ENCODE measurements at places on chromosomes 12 and 14.
A peak's percentile ranks its signal among the peaks of the same experiment; 100 is the strongest.

DNA sequence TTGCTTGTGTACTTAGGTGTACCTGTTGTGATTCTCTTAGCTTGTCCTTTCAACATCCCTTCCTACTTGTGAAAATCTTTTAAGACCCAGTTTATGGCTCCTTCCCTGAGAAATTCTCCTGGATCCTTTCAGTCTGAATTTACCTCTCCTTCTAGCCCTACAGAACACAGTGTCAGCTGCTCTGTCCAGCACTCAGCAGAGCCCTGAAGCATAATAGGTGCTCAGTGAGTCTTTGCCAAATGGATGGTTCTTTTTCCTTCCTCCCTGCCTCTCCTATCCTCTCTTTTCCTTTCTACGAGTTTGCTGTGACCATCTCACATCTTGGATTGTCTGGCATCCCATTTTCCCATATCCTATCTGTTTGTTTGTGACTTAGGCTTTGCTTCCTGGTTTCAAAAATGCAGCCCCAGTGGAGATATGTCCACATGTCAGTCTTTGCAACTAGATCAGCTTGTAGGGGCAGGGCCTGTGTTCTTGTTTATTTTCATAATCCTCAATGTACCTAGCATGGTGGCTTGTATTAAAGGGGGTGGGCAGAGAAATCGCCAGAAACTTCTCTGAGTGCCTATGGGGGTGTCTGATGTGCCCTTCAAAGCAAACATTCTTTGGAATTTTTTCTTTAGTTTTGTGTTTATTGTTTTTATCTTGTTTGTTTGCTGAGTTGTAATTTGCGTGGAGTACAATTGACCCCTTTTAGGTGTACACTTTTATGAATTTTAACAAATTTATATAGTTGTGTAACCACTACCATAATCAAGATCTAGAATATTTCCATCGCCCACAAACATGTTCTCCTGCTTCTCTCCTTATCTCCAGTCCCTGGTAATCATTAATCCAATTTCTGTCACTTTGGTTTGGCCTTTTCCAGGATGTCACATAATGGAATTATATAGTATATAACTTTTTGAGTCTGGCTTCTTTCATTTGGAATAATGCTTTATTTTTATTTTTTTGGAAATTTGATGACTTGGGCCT, 62.8 kb downstream of the SMOC1 start:
- DNase-seq = no peak

DNA sequence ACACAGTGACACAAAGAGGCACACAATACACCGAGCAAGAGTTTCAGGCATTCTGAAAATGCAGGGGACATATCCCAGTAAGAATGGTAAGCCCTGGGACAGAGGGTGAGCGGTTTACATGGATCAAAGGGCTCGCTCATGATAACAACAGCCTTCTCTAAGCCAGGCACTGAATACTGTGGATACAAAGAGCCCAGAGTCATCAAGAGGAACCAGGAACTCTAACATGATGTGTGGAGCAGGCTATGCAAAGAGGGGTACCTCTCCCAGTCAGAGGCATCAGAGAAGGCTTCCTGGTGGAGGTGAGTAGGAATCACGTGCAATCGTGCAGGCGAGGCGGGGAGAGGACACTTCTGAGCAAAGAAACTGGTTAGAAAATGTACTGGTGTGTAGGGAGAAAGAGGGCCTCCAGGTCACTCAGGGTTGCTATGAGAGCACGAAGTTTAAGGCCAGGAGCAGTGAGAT, 76.9 kb upstream of the EEA1 start:
- DNase-seq = no peak

- no peak for DNase-seq
Observed at GRCh38 chr12:32706335-32707024, 27.4 kb downstream of the DNM1L start.

- no peak for DNase-seq
Observed at GRCh38 chr12:18320036-18320617, 58.8 kb downstream of the PIK3C2G start.

DNA sequence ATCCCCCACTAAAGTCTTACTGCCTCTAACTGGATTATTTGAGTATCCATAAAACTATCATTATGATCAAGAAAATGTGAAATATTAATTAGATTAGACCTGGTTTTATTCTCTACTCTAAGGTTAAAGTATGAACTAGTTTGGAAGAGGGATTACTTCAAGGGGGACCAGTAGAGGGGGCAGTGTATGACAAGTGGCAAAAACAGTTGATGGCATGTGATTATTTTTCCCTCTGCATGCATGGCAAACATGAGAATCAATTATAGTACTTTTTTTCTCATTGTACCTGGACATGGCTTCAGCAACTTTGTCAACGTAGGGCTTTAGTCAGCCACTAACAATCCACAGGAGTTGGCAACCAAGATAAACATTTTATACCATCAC, 145.0 kb upstream of the SLC38A2 start:
- DNase-seq = no peak

GRCh38 chr12:71441836-71442566, 2.4 kb downstream of the LGR5 start:
- DNase-seq = no peak

GRCh38 chr12:4265280-4265679, 8.3 kb upstream of the CCND2 start:
- no peak for DNase-seq

DNA sequence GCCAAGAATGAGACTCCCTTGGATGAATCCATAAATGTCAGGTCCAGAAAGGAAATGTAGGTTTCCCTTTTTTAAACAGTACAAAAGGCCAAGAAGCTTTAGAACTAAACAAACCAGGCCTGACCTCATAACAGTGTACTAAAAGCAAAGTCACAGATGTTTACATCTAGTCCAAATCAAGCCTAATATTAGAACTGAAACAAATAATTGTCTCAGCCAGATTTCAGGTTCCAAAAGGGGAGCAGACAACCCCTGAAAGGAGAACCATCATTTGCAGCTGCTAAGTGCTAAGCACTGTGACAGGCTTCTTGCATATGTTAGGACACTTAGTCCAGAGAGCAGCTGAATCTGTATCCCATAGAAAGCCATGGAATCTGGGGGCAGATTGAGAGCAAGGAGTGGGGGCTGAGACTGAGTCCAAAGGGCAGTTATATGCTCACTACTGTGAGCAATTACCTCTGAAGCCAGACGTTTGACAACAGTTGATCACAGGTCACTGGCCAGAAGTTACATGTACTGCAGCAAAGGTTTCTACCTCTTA, 90.1 kb downstream of the STXBP6 start:
- DNase-seq = no peak

DNA sequence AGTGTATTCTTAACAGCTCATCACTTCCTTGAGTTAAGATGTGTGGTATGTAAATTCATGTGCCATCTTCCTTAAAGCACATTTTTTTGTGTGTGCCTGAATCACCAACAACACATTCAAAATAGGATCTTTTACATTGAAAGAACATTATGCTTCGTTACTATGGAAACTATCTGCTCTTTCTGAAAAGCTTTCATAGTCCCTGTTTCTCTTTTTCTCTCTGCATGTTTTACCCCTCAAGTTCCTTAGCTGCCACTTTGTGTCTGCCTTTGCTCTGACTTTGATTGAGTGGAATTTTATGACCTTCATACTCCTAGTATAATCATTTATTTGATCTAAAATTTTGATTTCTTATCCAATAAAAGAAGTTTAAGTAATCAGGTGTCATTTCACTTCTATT, 880.3 kb upstream of the FOXG1 start:
- DNase-seq = no peak

GRCh38 chr12:89951050-89951693, 242.5 kb upstream of the ATP2B1 start:
- DNase-seq = no peak

- DNase-seq = no peak
Observed at GRCh38 chr14:73958591-73958990, 8.5 kb downstream of the COQ6 start.

GRCh38 chr14:68598621-68599447, 194.0 kb downstream of the ZFP36L1 start:
- DNase-seq = no peak

- no peak for DNase-seq
Observed at GRCh38 chr12:11969437-11970154, 101.1 kb upstream of the BCL2L14 start.

DNA sequence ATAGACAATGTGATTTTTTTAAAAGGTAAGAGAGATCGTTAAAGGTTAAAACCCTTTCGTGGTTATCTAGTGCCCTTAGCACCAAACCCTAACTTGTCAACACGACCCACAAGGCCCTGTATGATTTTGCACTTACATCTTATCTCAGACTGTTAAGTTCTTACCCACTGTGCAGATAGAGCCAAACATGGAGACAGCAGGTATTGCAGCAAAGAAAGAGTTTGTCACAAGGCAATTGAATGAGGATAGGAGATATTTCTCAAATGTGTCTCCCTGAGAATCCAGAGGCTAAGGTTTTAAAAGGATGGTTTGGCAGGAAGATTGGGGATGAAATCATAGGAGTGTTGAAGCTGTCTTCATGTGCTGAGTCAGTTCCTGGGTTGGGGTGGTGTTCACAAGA, 313.4 kb downstream of the AEBP2 start:
- DNase-seq = no peak

- DNase-seq = no peak
Observed at GRCh38 chr12:131575371-131575770, 135.5 kb upstream of the SFSWAP start.

DNA sequence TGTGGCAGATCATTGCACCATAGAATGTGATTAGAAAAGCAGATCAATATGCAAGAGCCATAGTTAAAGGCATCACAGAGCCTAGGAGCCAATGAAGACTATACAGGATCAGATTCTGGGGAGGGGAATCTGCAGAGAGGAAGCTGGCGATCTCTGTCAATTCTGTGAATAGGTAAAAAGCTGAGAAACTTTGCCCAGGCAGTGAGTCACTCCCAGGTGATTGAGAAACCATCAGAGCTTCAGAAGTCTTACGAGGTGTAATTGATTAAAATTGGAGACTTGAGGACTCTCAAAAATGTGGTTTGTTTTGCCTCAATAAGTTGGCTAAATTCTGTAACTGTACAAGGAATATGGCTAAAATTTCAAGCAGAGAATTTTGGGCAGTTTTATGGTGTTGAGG, 41.7 kb upstream of the TSPAN11 start:
- DNase-seq = no peak

GRCh38 chr14:100893228-100893601, 10.3 kb downstream of the RTL1 start:
- no peak for DNase-seq

DNA sequence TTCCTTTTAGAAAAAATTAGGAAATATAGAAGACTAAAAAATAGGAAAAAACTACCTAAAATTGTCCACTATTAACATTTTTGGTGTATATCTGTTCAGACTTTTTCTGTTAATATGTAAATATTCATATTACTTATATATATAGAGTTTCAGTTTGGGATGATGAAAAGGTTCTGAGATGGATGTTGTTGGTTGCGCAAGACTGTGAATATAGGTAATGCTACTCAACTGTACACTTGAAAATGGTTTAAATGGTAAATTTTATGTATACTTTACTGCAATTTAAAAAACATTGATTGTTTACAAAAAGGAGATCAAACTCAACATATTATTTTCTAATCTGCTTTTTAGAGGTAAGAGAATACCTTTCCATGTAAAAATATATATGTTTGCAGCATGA, 200.9 kb downstream of the RAD51B start:
- DNase-seq = no peak

DNA sequence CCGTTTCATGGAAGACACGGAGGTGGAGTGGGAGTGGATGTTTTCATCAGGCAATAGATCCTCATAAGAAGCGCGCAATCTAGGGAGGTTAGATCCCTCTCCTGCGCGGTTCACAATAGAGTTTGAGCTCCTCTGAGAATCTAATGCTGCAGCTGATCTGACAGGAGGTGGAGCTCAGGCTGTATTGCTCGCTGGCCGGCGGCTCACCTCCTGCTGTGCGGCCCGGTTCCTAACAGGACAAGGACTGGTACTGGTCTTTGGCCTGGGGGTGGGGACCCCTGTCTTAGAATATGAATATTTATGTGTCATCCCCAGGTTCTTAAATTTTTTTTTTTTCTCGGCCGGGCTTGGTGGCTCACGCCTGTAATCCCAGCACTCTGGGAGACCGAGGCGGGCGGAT, 36.7 kb downstream of the PRICKLE1 start:
- no peak for DNase-seq

DNA sequence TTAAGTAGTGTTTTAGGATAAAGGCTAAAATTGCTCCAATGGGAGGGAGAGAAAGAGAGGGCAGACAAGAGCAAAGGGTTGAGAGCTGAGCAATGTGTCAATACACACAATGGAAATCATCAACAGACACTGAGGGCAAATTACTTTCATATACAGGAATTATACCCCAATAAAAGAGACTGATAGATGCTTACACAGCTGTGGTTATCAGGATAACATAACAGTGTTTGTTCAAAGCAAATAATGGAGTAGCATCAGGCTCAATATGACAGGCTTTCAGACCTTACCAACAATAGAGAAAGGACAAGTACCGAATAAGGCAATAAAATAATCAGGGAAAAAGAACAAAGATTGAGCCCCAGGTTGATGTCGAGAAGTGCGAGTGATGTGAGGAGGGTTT, 53.4 kb upstream of the DIO2 start:
- no peak for DNase-seq

GRCh38 chr12:122421187-122421820, 1.2 kb downstream of the CLIP1 start:
- DNase-seq = no peak

DNA sequence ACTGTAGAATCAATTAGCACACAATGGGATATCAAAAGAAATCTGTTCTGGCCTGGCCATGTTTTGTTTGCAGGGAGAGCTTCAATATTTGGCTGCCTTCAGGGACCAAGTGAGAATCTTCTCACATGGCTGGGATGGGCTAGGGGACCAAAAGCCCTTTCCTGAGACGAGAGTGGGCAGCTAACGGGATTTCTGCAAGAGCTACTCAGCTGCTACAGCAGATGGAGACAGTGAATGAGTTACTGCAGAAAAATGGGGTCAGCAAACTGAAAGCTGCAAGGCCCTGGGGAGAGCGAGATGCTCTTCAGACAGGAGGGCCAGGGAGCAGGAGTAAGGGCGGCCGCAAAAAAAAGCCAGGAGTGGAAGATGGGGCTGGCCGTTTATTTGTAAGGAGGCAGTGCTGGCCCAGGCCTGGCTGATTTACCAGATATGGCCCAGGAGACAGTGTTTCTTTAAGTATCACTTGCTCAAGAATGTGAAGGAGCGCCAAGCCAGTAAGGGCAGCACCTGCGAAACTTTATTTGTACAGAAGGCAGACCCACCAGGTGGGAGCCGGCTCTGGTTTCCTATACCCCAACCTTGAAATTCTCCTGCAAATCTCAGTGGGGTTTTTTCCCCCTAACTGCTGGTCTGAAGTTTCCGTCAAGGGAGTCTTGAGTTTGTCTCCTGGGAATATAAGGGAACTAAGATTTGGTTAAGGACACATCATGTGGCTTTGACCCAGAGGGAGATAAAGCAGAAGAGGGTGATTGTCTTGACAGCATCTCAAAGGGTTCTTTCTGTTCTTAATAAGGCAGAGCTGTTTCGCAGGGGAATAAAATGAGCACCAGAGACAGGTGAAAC, 57.8 kb downstream of the SSH1 start:
- no peak for DNase-seq

- no peak for DNase-seq
Observed at GRCh38 chr14:86521843-86522242, 991.9 kb downstream of the FLRT2 start.

- DNase-seq = no peak
Observed at GRCh38 chr12:40382217-40382616, 157.4 kb downstream of the LRRK2 start.

GRCh38 chr12:124636138-124636978, 68.9 kb upstream of the NCOR2 start:
- DNase-seq = peak; percentile 5
